ENCODE measurements at places on chromosomes 7 and 10. TPM values are rescaled to one million over a fixed set of nuclear protein-coding genes. Genes with fewer than 3 reads are reported as not detected.

GRCh38 chr7:34191162-34191561 lies 285.8 kb downstream of the BMPER start:
- DNase-seq, result no peak

- DNase-seq, result no peak
Measured at GRCh38 chr7:101518336-101518735, 110.8 kb downstream of the MYL10 start.

- no peak for DNase-seq
Measured at GRCh38 chr7:52897288-52897687, 138.1 kb upstream of the POM121L12 start.

DNA sequence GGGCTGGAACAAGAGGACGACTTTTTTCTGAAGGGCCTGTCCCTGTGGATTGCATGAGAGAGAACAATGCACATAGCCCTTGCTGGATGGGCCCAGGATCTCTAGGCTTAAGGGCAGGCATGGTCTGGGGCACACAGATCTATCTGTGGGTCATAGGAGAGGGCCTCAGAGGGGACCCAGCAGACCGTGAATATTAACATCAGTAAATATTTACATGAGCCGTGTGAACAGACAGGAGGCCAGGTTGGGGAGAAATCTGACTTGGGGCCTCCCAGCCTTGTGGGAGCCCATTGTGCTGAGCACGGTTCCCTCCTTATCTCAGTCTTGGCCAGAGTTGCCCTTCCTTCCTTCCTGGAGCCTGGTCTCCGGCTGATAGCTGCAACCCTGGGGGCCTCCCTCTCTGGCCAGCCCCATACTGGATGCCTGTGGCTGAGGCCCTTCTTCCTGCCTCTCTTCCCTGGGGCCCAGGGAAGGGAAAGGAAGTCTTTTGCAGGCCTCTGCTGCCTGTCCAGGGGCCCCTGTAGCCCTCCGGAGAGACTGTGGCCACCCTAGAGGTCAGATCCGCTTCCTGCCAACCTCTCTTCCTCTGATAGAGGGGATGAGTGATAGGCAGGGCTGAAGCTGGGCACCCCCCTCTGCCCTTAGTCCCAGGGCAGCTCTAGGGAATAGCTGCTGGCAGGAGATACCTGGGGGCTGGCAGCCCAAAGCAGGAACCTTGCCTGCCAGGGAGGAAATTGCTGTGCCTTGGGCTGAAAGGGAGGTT lies 44.5 kb upstream of the TRIM8 start:
- DNase-seq, result peak; percentile 45

- no peak for DNase-seq
Measured at GRCh38 chr7:133358708-133359107, 105.8 kb downstream of the EXOC4 start.

GRCh38 chr7:144048648-144049047 lies at the start of gene OR2A5:
Gene OR2A5 (plus strand): TSS chr7:144048948. CDS start chr7:144050402, 1,454 bp downstream.
- DNase-seq, result no peak

- DNase-seq, result no peak
Measured at GRCh38 chr7:7675686-7676085, 35.1 kb downstream of the UMAD1 start.

GRCh38 chr7:31783221-31783620 lies 96.2 kb downstream of the PPP1R17 start:
- no peak for DNase-seq

- no peak for DNase-seq
Measured at GRCh38 chr10:31090894-31091607, 59.4 kb upstream of the ZNF438 start.

The NUDT13 gene
- 5.6 TPM for total RNA-seq

The CELF2 gene
- total RNA-seq, result 74.9 TPM

Measured in left ventricle myocardium inferior (tissue), 1 donor.